Breast epithelium (tissue), 4 donors: ENCODE measurements at places on chromosomes 1 and 21.
A peak's percentile ranks its signal among the peaks of the same experiment; 100 is the strongest.

GRCh38 chr21:46119637-46120271, 21.8 kb downstream of the COL6A2 start:
- no peaks in the 10 kb centered on the region for H3K27me3 ChIP-seq
- H3K36me3 ChIP-seq = no peaks in the 10 kb centered on the region
- no peak overlapping the region for H3K4me3 ChIP-seq
- peak; percentile 48 for DNase-seq

GRCh38 chr1:53576866-53577760, 117.9 kb downstream of the DMRTB1 start:
- no peaks in the 10 kb centered on the region for H3K4me1 ChIP-seq
- no peaks in the 10 kb centered on the region for H3K36me3 ChIP-seq
- DNase-seq = no peak
- H3K27me3 ChIP-seq = no peaks in the 10 kb centered on the region
- no peak overlapping the region for H3K4me3 ChIP-seq

- no peaks in the 10 kb centered on the region for H3K4me1 ChIP-seq
- H3K4me3 ChIP-seq = no peak overlapping the region
- H3K27ac ChIP-seq = no peak overlapping the region
- DNase-seq = no peak
Measured at GRCh38 chr1:53104289-53104913, 38.0 kb downstream of the SLC1A7 start.

DNA sequence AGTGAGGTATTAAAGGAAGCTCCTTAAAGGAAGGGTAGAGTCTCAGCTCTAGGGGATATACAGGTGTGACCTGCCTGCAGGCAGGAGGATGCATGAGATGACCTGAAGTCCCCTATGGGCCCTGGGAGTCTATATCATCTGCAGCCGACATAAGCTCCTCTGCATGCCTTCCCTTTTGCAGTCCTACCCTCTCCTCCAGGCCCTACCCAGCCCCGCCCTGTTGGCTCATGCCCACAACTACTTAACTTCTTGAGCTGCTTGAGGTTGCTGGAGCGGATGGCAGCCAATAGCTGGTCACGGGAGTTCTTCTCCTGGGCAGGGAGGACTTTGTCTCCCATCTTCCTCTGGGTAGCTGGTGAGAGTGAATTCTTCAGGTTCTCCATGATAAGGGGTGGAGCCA, 10.3 kb downstream of the SHISA4 start:
- DNase-seq = no peak
- no peaks in the 10 kb centered on the region for H3K27me3 ChIP-seq
- H3K27ac ChIP-seq = peak overlapping the region; percentile 64

GRCh38 chr1:68725001-68725752, 228.3 kb upstream of the DEPDC1 start:
- H3K27me3 ChIP-seq = no peaks in the 10 kb centered on the region

DNA sequence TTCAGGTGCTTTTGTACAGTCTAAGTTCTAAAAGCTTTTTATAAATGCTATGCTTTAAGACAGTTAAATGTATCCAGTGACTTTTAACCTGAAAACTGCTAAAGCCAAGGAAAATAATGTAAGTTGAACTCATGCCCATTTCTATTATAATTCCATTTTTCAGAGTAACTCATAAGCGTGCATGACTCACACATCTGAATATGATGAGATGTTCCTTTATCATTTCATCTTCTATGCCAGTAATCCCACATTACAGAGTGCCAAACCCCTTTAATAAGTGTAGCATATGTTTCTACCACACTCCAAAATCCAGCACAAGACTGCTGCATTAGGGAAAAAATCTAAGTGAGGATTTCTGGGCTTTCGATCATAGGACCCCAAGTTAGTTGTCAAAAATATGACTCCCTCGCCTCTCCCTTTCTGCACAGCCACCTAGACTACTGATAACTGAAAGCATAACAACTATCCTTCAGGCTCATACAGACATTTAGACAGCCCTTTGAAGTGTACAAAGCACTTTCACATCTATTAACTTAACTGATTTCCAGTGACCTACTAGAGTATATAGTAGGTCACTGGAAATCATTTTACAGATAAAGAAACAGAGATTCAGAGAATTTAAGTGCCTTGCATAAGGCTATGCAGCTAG, 45.3 kb downstream of the JAK1 start:
- H3K4me3 ChIP-seq = no peak overlapping the region
- H3K36me3 ChIP-seq = no peaks in the 10 kb centered on the region
- H3K27me3 ChIP-seq = no peaks in the 10 kb centered on the region
- no peak overlapping the region for H3K27ac ChIP-seq

DNA sequence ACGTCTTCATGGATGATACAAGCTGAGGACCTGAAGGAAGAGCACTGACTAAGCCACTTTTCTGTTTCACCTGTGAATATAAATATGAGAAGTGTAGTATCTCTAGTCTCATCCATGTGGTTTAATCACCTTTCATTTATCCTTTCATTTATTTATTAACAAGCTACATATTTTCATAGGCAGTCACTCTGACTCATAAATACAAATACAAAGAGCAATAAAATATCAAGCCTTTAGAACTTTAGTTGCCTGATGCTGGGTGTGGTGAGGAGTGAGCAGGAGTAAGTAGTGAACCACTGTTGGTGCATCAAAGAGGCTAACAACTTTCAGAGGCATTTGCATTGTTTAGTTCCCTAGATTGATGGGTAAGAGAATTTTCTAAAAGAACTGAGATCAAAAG, 269.0 kb upstream of the C1orf87 start:
- H3K4me1 ChIP-seq = no peaks in the 10 kb centered on the region
- H3K27me3 ChIP-seq = no peaks in the 10 kb centered on the region
- H3K4me3 ChIP-seq = no peak overlapping the region
- no peak for DNase-seq

DNA sequence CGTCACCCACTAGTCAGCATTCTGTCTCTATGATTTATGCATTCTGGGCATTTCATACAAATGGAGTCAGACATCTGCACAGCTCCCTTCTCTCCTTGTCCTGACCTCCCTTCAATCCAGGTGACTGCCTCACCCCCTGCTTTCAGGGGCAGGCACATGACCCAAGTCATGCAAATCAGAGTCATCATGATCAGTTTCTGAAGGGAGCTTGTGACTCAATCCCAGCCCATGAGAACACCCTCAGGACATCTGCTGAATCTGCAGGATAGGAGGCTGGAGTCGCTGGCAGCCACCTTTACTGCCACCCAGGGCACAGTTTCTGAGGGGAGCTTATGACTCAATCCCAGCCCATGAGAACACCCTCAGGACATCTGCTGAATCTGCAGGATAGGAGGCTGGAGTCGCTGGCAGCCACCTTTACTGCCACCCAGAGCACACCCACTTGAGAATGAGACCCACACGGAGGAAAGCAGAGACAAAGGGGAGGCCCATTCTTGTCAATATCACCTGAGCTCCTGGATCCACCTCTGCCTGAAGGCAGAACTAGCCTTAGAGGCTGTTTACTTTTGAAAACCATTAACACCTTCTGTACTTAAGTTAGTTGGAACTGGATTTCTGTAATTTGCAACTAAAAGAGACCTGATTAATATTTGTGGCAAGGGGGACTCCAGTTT, 62.3 kb upstream of the SLC25A33 start:
- DNase-seq = peak; percentile 49
- H3K36me3 ChIP-seq = no peaks in the 10 kb centered on the region
- H3K4me3 ChIP-seq = no peak overlapping the region
- H3K27ac ChIP-seq = no peak overlapping the region
- H3K4me1 ChIP-seq = peaks cover 8% of the 10 kb centered on the region
- no peaks in the 10 kb centered on the region for H3K27me3 ChIP-seq

GRCh38 chr1:29688471-29689365, 452.4 kb downstream of the PTPRU start:
- no peaks in the 10 kb centered on the region for H3K27me3 ChIP-seq
- no peak overlapping the region for H3K27ac ChIP-seq
- H3K4me3 ChIP-seq = no peak overlapping the region

DNA sequence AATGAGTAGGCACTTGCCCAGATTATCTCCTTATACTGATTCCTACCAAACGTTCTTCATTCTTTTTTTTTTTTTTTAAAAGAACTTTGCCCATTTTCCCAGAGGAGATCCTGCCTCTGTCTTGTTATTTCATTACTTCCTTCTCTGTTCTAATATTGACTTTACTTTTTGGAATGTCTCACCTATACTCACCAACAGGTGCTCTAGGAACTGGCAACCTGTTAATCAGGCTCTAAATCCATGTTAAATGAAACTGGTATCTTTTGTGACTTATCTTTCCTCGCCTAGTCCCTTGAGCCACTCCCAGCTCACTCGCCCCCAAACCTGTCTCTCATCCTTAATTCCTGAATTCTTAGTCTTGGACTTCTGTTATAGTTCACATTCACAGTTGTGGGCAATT, 1.2 kb upstream of the CRCT1 start:
- no peak overlapping the region for H3K27ac ChIP-seq
- no peak overlapping the region for H3K4me3 ChIP-seq
- no peaks in the 10 kb centered on the region for H3K4me1 ChIP-seq
- H3K36me3 ChIP-seq = no peaks in the 10 kb centered on the region
- DNase-seq = no peak

- no peak overlapping the region for H3K27ac ChIP-seq
- DNase-seq = no peak
- no peaks in the 10 kb centered on the region for H3K4me1 ChIP-seq
- H3K27me3 ChIP-seq = no peaks in the 10 kb centered on the region
- H3K4me3 ChIP-seq = no peak overlapping the region
- H3K36me3 ChIP-seq = no peaks in the 10 kb centered on the region
Measured at GRCh38 chr1:55204997-55205396, 10.2 kb downstream of the USP24 start.

GRCh38 chr1:21027805-21028204, 148.9 kb downstream of the EIF4G3 start:
- no peak for DNase-seq
- H3K36me3 ChIP-seq = no peaks in the 10 kb centered on the region
- no peaks in the 10 kb centered on the region for H3K4me1 ChIP-seq
- H3K4me3 ChIP-seq = no peak overlapping the region
- H3K27me3 ChIP-seq = no peaks in the 10 kb centered on the region
- no peak overlapping the region for H3K27ac ChIP-seq

GRCh38 chr1:231410036-231410612, 12.0 kb downstream of the EGLN1 start:
- no peaks in the 10 kb centered on the region for H3K36me3 ChIP-seq
- H3K27me3 ChIP-seq = no peaks in the 10 kb centered on the region
- H3K4me1 ChIP-seq = no peaks in the 10 kb centered on the region

DNA sequence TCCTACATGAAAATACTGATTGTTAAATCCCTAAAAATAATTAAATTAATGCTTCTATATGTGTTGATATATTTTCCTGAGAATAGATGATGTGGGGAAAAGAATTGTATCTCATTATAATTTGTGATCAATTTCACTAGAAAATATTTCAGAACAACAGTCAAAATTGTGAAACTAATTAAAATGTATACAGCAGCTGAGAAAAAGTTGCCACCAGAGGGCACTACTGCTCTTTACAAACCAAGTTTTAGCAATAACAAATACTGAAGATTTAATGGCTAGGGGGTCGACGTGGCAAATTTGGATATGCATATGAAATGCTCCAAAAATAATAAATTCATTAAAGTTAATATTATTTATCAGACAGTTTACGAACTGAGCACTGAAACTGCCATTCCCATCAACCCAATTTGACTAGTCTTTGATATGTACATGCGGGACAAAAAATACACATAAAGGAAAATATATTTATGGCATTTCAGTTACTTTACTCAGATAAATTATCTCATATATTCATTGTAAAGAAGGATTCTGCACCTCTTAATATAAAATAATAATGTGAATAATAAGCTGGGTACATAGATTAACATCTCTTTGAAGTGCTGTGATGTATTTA, 96.3 kb upstream of the TMPRSS15 start:
- H3K4me1 ChIP-seq = no peaks in the 10 kb centered on the region
- no peak overlapping the region for H3K4me3 ChIP-seq
- H3K27me3 ChIP-seq = no peaks in the 10 kb centered on the region
- H3K36me3 ChIP-seq = no peaks in the 10 kb centered on the region
- no peak for DNase-seq
- H3K27ac ChIP-seq = no peak overlapping the region

- no peaks in the 10 kb centered on the region for H3K36me3 ChIP-seq
- H3K4me1 ChIP-seq = no peaks in the 10 kb centered on the region
Measured at GRCh38 chr1:34153246-34153645, 11.8 kb downstream of the CSMD2 start.

- no peaks in the 10 kb centered on the region for H3K4me1 ChIP-seq
- peak overlapping the region; percentile 65 for H3K4me3 ChIP-seq
- H3K27ac ChIP-seq = no peak overlapping the region
- H3K36me3 ChIP-seq = no peaks in the 10 kb centered on the region
Measured at GRCh38 chr1:112509005-112509659, 367 bp downstream of the WNT2B start.
